ENCODE measurements at places on chromosomes 12 and 14. TPM values are rescaled to one million over a fixed set of nuclear protein-coding genes. Genes with fewer than 3 reads are reported as not detected.

DNA sequence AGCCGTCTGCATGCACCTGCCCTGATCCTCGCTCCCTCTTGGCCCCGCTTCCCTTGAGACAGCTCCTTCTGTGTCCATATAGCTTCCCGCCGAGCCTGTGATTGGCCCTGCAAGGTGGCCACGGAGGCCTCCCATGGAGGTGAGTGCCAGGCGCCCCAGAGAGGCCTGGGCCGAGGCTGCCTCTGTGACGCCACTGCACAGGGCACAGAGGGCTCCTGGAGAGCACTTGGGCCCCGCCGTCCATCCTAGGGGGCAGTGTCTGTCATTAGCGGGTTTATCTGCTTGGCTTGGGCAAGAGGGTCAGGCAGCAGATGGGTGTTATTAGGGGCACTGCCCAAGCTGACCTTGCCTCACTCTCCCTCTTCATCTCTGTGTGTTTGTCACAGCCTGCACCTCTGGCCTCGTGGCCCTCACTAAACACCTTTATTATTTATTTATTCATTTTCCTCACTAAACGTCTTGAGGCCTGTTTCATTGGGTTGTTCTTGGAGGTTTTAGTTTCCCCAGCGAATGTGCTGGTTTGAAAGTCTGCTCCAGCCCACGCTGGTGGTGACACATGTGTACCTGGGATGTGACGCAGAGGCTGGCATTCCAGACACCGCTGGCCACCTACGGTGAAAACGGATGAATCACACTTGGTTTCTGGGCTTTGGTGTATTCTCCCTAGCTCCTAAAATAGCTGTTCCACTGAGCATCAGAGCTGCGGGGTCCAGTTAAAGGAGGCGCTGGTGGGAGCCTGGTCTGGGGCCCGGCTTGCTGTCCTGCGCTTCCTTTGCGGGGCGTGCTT lies 5.9 kb downstream of the ZFYVE21 start:
- DNase-seq: no peak

DNA sequence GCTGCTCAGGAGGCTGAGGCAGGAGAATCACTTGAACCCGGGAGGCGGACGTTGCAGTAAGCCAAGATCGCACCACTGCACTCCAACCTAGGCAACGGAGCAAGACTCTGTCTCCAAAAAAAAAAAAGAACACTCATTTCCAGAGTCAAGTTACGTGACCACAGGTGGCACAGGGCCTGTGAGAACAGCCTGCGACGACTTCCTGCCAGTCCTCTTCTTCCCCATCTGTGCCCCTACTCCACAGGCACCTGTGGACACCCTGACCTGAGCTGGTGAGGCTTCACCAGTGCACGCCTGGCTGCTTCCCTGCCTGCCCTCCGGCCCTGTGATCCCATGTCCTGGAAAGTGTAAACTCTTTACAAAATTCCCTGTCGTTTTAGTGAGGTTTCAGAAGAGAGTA lies 77.7 kb downstream of the PPP2R5C start:
- DNase-seq: no peak

The WNT1 gene
- polyA plus RNA-seq: not detected

The ERBB3 gene
- polyA plus RNA-seq: 57.6 TPM

The PHC1 gene
- polyA plus RNA-seq: 63.4 TPM

GRCh38 chr14:68497011-68497410 lies 295.9 kb downstream of the ZFP36L1 start:
- no peak for DNase-seq

The MYF6 gene
- polyA plus RNA-seq: 0.13 TPM

The TRAF3 gene
- polyA plus RNA-seq: 13.9 TPM

DNA sequence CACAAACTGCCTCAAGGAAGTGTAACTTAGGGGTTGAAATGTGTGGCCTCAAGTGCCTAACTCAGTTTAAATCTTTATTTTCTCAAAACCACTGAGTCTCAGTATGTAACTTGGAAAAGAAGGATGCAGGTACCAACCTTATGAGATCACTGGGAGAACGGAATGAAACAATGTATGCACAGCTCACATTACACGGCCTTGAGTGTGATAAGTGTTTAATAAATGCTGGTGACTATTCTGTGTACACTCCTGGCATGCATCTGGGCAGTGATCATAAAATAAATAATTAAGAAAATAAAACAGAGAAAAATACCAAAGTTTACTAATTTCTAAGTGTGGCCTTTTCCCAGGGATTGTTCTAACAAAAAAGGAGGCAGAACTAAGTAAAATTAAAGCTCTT lies 974.5 kb upstream of the FLRT2 start:
- no peak for DNase-seq

DNA sequence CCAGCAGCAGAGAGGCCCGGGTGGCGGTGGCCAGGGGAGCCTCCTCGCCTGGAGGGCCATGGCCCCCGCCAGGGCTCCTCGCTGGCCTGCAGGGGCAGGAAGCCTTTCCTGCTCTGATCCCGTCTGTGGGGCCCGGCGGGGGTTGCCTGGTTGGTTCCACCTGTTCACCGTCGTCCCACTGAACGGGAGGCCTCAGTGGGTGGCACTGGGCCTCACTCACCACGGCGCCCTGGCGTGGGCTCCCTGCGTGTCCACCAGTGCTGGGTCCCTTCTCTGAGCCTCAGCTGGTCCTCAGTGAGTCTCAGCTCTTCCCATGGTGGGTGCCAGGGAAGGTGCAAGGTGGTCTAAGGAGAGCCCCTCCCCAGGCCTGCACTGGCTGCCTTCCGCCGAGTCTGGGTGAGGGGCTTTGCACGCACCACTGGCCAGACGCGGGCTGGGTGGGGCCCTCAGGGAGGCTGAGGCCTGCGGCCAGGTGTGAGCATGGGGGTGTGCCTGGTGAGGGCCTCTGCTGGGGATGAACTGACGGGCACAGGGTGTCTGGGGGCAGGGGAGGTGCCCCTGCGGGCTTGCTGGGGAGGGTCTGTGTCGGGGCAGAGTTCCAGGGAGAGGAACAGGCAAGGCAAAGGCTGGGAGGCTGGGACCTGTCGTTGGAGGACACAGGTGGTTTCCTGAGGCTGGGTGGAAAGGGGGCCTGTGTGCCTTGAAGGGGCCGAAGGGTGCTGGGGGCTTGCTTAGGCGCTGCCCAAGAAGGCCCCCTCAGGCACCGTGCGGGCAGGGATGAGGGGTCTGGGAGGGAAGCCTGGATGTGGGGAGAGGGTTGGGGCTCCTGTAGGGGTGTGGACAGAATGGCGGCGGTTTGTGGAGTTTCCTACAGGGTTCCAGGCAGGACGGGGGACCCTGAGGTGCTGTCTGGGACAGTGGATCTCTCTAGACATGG lies 339.8 kb downstream of the TMEM121 start:
- DNase-seq: no peak

GRCh38 chr12:12626471-12626870 lies 14.8 kb downstream of the CREBL2 start:
- no peak for DNase-seq

GRCh38 chr12:32249777-32250176 lies 143.1 kb downstream of the BICD1 start:
- DNase-seq: no peak

DNA sequence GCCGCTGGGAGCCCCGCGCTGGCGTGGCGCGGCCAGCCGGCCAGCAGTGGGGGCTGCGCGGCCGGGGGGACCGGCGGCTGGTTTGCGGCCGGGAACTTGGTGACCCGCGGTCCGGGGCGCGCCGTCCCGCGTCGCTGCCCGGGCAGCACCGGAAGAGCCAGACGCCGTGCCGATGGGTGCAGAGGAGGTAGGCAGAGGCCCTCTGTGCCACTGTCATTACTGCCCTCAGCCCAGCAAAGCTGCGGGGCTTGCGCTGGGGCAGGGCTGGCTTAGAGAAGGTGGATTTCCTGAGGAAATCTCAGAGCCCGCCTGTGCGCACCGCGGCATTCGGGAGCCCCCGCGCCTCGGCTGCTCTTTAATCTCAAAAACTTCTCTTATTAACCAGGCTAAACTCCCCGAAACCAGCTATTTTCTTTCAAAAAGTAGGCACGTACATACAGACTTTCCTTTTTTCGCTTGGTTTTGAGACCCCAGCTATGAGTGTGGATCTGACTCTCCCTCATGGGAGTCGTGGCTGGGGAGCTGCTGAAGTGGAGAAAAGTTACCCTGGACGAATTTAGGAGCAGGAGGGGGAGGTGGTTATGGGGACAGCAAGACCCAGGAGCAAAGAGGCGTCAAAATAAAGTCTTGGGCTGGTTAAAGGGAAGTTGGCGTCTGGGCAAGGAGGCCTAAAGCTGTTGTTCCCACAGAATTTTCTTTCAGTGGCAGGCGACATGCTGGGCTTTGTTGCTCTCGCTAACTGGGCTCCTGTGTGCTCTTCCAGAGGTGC lies 802 bp downstream of the SUSD6 start:
- no peak for DNase-seq

DNA sequence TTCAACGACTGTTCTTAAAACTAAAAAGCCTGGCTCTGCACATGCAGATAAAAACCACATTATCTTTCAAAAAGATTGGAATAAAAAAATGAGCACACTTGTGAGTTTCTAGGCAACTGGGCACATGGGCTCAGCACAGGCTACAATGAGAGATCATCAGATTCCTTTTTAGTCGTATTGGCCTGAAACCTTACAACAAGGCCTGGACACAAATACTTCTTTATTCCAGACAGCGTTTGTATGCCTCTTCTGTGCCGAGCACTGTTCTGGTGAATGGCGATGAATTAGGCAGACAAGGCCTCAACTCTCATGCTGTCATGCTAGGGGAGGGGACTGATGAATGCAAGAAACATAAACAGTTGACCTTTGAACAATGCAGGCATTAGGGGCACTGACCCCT lies 463.0 kb downstream of the AACS start:
- no peak for DNase-seq

- DNase-seq: no peak
Observed at GRCh38 chr12:74286254-74286653, 251.4 kb upstream of the ATXN7L3B start.

DNA sequence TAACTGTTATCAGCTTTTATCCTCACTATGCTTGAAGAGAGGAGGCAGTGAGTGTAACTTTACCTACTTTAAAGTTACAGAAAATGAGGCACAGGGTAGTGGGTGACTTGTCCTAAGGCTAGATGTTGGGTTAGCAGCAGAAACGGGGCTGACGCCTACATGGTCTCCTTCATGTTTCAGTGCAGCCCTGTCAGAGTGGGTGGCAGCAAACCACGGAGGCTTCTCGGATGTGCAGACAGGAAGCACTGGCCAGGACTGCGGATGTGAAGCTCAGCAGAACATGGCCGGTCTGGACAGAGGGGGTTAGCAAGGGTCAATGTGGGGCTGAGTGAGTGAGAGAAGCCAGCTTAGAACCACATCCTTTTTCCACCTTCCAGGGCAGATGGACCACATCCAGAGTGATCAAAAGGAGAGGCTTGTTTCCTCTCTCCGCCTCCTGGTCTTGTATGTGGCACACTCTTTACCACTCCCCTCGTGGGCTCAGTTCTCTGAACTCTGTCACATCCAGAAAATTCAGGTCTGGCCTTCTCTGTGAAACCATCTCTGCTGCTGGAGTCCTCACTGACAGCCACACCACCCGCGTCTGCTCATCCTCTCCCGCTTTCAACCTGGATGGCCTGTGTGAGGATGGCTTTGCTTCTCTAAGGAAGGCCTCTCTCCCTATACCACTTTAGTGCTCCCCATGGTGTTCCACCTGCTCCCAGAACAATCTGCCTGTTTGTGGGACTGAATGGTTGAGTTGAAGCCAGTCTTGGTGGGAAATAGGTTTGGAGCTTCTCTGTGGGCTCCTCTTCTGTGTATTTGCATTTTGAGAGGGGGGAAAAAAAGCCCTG lies 14.1 kb downstream of the SUSD6 start:
- DNase-seq: no peak

DNA sequence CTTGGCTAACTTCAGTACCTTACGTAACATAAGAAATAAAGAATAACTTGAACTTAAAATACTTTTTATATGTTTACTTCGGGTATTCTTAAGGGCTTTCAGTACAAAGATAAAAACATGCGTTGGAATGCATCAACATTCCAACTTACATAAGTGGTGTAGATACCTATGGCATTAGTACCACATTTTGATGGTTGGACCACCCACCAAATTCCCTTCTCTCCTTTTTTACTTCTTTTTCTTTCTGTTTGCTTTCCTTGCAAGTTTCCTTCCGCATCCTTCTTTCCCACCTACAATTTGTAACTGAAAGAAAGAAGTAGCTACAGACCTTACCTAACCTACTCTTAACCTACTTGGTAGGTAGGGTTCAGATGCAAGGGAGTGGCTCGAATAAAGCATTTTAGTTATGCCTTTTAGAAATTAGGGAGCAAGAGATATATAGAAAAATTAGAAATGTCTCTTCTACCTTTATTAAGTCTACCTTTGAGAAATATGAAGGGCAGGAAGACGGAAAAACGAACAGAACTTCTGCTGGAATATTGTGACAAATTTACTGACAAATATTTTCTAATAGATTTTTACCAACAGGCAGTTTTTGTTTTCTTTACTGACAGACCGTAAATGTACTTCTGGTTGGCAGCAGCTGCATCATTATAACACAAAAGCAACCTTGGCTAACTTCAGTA lies 2.1 kb upstream of the ARHGAP5 start:
- DNase-seq: no peak

DNA sequence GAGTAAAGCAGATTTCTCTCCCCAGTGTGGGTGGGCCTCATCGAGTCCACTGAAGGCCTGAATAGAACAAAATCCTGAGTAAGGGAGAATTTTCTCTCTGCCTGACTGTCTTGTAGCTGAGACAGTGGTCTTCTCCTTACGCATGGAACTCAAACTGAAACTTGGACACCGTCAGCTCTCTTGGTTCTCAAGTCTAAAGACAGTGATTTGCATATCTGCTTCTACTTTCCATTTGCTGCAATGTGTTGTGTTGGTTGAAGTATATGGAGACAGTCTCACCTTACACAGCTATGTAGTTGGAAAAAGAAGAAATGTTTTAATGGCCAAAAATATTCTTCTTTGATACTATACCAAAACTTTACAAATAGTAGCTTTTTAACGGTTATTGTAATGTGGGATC lies 160.2 kb upstream of the LMNTD1 start:
- no peak for DNase-seq

The SETD3 gene
- 57.5 TPM for polyA plus RNA-seq

DNA sequence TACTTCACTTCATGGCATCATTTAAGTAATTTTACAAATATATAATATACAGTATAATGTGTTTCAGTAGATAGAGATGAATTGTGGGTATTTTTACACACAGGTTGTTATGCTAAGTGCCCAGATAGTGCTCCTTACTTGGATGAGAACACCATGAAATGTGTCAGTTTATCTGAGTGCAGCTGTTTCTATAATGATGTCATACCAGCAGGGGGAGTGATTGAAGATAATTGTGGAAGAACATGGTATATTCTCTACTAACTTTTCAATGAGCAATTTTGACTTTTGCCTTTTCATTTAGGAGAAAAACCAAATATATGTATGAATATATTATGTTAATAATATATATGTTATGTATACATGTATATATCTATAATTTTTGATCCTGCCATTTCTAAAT lies 221.6 kb downstream of the LRRK2 start:
- no peak for DNase-seq

The FBRSL1 gene
- polyA plus RNA-seq: 37.5 TPM

GRCh38 chr12:67750513-67751183 lies 102.1 kb downstream of the DYRK2 start:
- no peak for DNase-seq

DNA sequence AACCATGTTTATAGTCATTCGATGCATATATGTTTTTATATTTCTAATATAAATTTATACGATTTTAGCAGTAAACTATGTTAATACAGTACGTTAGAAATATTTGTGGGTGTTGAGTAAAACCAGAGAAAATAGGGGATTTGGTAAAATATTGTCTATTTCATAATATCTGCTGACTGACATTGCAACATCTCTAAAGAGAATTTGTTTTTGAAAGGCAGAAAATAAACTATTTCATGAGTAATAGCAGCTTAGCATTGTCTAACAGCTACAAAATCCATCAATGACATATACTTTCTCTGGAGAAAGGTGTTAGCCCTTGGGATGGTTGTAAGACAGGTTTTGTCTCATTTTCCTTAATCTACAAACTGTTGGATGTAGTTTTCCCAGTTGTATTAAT lies 144.9 kb downstream of the PDE3A start:
- DNase-seq: no peak

The RNF212B gene
- polyA plus RNA-seq: 0.82 TPM

Measured in left renal cortex interstitium (tissue), 4 donors.